Occipital lobe (tissue), 3 donors: ENCODE measurements at places on chromosomes 7 and 10. TPM values are rescaled to one million over a fixed set of nuclear protein-coding genes. Genes with fewer than 3 reads are reported as not detected.

DNA sequence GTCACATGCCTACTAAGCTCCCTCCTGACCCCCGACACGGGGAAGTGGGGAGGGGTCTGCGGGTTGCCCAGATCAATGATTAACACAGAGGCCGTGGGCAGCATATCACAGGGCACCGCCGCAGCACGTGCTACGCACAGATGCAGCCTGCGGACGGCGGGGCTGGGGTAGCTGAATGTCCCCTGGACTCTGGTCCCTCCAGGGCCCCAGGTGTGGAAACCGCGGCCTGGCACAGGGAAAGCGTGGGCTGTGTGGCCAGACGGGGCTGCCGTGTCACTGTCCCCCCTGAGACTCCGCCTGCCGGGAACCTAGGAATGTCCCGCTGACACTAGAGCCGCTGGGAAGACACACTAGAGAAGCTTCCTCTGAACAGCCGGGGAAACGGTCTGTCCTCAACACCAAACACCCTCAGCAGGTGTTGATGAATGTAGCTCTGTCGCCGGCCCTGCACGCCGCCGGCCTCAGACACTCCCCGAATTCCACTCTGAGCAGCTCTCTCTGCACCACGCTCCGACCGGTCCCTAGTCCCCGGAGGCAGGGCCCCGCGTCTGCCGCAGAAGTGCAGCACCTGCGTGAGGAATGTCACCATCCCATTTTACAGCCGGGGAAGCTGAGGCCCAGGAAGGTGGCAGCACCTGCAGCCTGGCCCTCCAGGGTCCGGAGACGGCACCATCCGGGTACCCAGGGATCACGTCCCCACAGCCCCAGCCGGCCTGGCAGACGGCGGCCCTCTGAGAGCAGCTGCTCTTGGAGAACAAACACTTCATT is 33.4 kb upstream of the PDGFA start:
- DNase-seq, result no peak

DNA sequence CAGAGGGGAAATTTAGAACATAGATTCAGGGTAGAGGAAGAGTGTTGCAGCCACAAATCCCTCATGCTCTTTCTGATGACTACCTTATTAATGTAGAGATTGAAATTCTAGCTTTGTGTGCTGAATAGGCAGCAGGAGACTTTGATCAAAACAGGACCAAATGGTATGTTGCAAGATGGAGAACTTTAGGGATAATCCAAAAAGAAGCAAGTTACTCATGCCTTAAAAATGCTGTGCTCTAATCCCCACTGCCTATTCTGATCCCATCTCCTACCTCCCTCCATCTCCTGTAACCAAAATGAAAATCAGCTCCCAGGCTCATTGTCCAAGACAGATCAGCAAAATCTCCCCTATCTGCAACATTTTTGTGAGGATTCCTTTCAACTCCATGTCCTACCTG is 31.3 kb downstream of the CH25H start:
- no peak for DNase-seq

TEX47 gene
- not detected for total RNA-seq

DNA sequence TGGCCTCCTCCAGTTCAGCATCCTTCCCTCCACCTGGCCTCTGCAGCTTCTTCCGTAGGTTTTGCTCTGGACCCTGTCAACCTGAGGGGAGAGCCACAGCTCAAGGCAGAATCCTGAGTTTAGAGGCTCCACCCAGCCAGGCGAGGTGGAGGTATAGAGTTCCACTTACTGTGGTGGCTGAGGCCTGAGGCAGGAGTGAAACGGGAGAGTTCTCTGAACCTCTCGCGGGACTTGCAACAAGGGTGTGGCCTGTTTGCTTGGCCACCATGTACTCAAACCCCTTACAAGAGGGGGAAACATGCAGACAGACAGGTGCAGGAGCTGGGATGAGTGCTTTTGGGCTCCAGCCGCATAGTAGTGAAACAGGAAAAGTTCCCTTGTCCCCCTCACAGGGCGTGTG is 154.0 kb upstream of the C7orf33 start:
- no peak for DNase-seq

BCL7B gene
- total RNA-seq, result 9.4 TPM

DNA sequence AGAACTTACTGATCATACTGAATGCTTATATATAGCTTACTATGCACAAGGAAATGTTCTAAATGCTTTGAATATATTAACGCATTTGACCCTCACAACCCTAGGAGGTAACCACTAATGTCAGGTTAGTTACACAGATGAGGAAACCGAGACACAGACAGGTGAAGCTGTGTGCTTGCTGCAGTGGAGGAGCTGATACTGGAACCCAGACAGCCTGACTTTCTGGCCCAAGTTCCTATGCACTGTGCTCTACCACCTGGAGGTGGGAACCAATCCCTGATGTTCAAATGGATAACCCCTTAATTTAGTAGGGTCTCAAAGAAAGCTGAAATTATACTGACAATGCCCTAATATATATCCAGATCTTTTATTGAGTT is 119.6 kb downstream of the SORBS1 start:
- DNase-seq, result no peak

GRCh38 chr10:91210435-91210834 is 10.0 kb upstream of the PCGF5 start:
- no peak for DNase-seq

DNA sequence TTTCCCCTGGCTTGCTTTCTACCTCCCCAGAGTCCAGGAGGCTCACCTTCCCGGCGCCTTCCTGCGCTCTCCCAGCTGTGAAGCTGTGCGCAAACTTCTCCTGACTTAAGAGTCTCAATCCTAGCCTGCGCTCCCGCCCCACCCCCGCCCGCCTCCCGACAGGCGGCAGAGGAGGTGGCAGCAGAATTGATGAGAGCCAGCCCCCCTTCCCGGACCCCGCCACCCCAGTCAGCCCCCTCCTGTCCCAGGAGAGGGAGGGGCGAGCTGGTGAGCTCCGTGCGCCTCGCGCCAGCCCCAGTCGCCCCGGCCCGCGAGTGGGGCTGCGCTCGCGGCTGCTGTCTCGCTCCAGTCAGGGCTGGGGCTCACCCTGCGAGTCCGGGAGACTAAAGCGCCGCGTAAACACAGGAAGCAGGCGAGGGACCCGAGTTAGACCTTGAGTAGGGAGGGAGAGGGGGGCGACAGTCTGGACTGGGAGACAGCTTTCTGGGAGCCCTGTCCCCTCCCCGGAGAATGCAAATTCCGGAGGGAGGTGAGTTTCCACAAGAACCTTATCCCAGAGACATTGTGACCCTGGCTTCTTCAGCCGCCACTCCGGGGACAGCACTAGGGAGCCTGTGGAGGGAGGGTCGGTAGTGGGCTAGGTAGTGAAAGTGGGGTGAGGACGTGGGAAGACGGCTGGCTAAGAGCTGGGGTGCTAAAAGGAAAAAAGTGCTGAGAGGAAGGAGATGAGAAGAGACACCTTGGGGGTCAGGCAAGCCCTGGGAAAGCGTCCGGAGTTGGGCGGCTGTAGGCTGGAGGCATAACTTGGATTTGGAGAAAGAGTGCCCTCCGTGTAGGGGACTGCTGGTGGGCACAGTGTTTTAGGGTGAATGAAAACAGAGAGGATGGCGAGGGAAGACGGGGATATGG is at the start of gene CALCR:
TSS of gene CALCR (minus strand) at position 79 of the 909 bp plus-strand sequence. CDS start 87,743 bp downstream, outside the sequence.
- DNase-seq, result no peak

DNA sequence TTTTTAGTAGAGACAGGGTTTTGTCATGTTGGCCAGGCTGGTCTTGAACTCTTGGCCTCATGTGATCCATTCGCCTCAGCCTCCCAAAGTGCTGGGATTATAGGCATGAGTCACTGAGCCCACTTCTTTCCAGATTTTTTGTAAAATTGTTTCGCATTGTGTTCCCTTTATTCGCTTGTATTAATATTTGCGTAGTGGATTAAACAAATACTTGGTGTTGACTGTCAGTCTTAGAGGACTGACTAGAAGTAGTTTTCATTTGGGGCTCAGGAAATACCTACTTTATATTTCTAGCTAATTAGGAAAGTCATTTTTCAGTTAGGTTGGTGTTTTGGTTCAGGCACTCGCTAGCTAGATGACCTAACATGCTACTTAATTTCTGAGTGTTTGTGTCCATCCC is 11.1 kb downstream of the WAC start:
- no peak for DNase-seq

GRCh38 chr10:48536916-48537890 is 67.7 kb downstream of the ARHGAP22 start:
- no peak for DNase-seq

DNA sequence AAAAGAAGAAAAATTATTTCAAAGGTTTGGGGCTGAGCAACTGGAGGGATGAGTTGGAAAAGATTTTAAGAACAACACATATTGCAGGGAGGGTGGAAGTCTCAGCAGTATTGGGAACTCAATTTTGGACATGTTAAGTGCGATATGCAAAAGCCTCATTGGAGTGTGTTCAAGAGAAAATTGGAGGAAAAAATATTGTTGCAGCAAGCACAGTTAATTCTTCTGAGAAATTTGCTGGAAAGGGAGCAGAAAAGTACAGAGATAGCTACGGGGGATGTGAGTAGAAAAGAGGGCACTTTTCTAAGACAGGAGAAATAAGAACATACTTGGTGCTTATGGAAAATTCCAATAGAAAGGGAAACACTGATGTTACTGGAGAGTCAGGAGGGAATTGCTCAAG is 59.8 kb upstream of the MAGI2 start:
- no peak for DNase-seq

ITGA8 gene
- total RNA-seq, result 2.8 TPM

GRCh38 chr7:140672382-140673062 is at the start of gene ADCK2:
Gene ADCK2, plus strand, starts transcription at chr7:140672945. Its CDS starts 386 bp downstream, at chr7:140673331.
- peak; percentile 44 for DNase-seq

DNA sequence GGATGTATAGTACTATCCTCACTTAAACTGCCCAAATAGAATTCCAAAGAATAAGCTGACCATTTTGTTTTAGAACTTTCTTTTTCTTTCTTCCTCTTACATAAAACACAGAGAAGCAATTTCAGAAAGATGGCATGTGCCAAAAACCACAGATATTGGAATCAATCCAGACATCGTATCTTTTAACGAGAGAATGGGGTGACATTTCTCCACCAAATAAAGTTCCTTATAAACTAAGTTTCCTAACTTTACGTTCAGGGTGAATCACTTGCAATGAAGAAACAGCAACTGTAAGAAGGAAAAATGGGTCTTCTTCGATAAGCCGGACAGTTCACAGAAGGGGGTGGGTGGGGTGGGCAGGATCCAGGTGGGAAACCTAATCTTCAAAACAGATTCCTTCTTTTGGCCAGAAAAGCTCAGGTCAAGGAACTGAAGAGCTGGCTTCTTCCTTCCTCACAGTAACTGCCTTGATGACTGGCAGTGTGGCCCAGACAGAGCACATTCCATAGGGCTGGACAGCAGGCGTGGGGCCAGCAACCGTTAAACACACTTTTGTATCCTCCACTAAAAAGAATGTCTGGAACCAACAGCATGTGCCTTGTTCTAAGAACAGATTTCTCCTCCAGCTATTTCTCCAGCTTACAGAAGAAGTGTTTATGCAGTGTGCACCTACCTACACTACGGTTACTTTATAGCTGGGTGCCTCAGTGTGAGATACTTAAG is 31.5 kb downstream of the CREB3L2 start:
- DNase-seq, result no peak

GRCh38 chr10:113736576-113736975 is 14.9 kb upstream of the PLEKHS1 start:
- DNase-seq, result no peak

SPAG6 gene
- total RNA-seq, result 1.2 TPM

DNA sequence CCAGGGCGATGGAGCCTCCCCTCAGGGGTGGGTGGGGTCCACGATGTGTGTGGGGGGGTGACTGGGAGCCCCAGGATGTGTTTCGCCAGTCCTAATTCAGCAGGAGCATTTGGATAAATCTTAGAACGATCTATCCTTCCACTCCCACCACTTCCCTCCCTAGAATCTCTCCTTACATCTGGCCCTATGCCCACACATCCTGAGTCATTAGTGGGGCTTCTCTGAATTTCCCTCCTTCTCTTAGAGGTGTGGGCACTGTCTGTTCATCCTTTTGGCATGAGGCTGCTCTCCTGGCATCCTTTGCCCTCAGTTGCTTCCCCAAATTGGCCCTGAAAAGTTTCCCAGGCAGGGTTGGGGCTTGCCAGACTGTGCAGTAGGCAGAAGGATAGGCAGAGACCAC is 1.6 kb downstream of the GHRHR start:
- DNase-seq, result no peak

GRCh38 chr10:62733654-62734293 is 70.7 kb upstream of the ADO start:
- DNase-seq, result no peak

- DNase-seq, result no peak
These were observed 236.9 kb downstream of the PRKG1 start for GRCh38 chr10:51311228-51311627.

- no peak for DNase-seq
These were observed 151.6 kb upstream of the STEAP4 start for GRCh38 chr7:88458279-88458678.

DNA sequence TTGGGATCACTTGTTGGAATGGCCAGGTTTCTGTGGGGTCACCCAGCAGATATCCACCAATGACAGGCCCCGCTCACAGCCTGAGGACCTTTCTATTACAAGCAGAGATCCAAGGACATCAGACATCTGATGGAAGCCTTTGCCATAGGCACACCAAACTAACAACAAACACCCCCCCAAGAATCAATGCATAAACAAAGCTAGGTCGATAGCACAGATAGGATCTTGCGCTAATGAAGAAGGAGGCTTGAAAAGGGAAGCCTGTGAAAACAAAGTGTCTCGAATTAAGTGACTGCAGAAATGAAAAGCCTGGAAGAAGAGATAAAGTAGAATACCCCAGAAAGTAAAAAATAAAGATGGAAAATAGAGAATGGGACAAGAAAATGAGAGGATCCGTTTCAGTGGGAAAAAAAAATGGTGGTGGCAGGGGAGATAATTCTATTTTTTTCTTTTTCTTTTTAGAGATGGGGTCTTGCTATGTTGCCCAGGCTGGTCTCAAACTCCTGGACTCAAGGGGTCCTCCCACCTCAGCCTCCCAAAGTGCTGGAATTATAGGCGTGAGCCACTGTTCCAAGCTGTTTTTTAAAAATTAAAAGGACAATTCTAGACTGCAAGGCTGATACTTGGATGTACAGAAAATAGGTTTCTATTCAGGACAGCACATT is 26.3 kb upstream of the SMURF1 start:
- no peak for DNase-seq

MARCHF5 gene
- 24.8 TPM for total RNA-seq

NODAL gene
- total RNA-seq, result 2.2 TPM

AZGP1 gene
- not detected for total RNA-seq

DNA sequence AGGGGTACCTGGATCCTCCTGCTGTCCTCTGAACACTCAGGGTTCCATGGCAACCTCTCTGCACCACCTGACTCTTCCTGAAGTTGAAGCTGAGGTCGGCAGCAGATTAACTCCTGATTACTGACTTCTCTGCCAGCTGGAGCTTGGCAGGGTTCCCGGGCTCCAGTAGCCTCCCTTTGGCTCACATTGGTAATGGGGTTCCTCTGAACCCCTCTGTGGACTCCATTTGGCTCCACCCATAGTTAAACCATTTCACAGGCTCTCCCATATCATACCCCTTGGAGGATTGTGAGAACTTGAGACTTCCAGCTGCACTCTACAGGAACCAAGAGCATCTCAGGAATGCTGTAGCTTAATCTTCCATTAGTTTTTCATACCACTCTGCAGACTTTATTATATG is 292.5 kb downstream of the HDAC9 start:
- DNase-seq, result no peak

- peak; percentile 69 for DNase-seq
These were observed 76.3 kb downstream of the CLIP2 start for GRCh38 chr7:74365322-74366022.

- DNase-seq, result no peak
These were observed 12.9 kb downstream of the ATP6V1F start for GRCh38 chr7:128875523-128875948.

MINDY4 gene
- 5.3 TPM for total RNA-seq

GRCh38 chr10:49300140-49300974 is 1.4 kb downstream of the C10orf71 start:
- DNase-seq, result no peak

- no peak for DNase-seq
These were observed 136.3 kb downstream of the DOCK4 start for GRCh38 chr7:112069879-112070321.
